ENCODE measurements at places on chromosomes 3 and 15.

DNA sequence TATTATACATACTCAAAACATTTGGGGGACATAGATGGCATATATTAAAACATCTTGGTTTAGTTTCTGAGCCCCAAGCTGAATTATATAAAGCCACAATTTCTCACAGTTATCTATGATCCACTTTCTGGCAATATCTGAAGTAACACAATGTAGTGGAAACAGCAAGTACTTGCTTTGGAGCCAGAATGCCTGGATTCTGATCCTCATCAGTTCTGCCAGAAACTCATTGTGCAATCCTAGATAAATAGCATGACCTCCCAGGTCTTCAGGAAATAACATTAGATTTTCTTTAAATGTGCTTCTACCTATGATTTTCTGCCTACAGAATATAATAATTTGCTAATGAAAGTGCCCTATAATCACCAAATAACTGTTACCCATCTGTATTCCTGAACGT is 544.9 kb downstream of the NAALADL2 start:
- DNase-seq = no peak

DNA sequence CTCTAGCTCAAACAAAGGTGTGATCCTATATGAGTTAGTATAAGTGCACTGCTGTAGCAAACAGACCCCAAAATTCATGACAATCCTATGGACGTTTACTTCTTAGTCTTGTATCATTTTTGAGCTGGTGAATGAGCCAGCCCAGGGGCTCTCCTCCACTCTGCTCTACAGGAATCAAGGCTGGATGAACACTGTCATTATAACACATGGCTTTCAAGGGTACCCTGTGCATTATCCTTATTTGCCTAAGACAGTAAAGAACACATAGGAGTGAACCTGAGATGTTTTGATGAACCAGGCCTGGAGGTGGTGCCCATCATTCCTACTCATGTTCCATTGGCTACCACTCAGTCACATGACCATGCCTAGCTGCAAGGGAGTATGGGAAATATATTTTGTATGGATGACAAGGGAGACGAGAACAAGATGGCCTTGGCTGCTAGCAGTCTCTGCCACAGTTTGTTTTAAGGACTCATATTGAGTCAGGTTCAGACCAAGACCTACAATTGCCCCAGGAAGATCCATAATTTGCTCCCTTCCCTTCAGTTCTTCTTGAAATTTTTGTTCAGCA is 107.4 kb upstream of the HES1 start:
- no peak for DNase-seq

DNA sequence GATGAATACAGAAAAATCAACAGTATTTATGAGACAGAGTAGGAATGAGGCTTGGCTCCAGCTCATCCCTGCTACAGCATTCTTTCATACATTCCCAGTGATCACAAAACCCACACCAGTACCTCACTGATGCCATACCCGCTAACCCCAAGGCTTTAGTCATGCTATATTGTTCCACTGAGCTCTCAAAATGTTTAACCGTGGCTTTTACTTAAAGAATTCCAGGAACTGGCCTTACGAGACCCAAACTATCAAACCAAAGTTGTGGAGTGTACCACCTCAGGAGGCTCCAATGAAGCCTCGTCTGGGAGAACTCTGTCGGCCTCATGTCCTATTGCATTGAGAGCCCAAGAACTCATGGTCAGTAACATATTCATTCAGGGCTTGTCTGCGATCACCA is 278.9 kb downstream of the ULK4 start:
- no peak for DNase-seq

DNA sequence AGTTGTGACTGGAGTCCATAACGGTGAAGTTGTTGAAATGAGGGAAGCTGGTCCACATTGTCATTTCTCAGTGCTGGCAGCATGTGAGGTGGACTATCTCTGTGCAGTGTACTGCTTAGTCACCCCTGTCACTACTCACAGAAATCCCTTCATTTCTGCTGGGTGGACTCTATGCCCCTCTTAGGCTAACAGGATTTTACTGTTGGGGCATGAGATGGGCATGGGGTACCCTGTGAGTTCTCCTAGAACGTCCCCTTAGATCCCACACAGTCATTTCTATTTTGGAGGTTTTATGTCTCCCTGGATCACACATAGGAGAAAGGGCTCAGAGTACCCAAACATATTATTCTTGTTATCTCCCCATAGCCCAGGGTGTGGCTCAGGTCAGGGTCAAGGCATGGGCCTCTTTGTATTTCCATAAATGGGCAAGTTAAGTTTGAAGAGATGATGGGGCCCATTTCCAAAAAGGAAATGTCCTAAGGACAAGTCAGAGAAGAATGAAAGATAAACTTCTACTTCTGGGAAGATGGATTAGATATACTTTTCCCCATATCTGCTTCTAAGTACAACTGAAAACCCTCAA is 15.2 kb downstream of the P2RY1 start:
- no peak for DNase-seq

- no peak for DNase-seq
Measured at GRCh38 chr15:91099995-91100813, at the start of gene SV2B. SV2B (plus strand) TSS chr15:91100257; CDS start chr15:91226264, 126,007 bp downstream.

GRCh38 chr3:42394579-42395288 is 15.7 kb downstream of the LYZL4 start:
- no peak for DNase-seq

DNA sequence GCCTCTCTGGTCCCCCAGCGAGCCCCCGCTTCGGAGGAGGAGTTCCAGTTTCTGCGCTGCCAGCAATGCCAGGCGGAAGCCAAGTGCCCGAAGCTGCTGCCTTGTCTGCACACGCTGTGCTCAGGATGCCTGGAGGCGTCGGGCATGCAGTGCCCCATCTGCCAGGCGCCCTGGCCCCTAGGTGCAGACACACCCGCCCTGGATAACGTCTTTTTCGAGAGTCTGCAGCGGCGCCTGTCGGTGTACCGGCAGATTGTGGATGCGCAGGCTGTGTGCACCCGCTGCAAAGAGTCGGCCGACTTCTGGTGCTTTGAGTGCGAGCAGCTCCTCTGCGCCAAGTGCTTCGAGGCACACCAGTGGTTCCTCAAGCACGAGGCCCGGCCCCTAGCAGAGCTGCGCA is 3.5 kb downstream of the PML start:
- DNase-seq = no peak

DNA sequence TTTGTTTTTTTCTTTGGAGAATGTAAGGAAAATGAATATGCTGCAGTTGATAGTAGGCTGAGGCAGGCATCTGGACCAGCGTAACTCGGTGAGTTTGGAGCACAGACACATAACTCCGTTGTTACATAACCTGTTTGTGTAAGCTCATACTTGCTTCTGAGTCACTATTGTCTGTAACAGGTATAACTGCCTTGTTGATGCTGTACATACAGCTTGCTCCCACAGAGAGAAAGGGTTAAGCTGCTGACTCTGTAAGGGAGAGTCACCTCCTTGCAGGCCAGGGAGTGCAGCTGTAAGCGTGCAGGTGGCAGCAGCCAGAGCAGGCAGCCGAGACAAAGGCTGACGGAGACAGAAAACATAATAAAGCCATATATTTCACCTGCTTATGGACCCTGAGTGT is 20.4 kb downstream of the RETNLB start:
- no peak for DNase-seq

DNA sequence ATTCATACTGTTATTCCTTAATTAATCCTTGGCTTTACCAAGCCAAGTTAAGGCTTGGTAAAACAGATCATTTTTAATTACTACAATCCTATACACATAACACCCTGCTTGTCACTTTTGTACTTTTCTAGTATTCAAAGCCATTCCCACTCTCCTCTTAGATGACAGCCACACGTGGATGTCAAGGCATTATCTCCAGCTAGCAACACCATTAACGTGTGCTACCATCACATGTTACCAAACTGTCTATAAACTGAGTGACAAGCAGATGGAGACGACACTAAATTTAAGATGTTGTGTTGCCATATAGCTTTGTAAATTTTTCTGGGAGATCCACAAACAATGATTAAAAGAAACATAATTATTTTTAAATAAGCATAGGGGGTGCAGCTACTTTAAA is 103.7 kb downstream of the UACA start:
- no peak for DNase-seq

- no peak for DNase-seq
Measured at GRCh38 chr3:180409883-180410282, 192.1 kb upstream of the TTC14 start.

All from activated CD8-positive, alpha-beta memory T cell treated with anti-CD3 and anti-CD28 coated beads for 1 hour (primary cell).